CD14-positive monocyte (primary cell): ENCODE measurements at places on chromosomes 5 and 9.
A peak's percentile ranks its signal among the peaks of the same experiment; 100 is the strongest.

GRCh38 chr9:120899490-120900068 lies 22.6 kb upstream of the PHF19 start:
- no peak for DNase-seq

- no peak for DNase-seq
Observed at GRCh38 chr5:179319123-179319522, 26.1 kb downstream of the ADAMTS2 start.

GRCh38 chr5:97906135-97906534 lies 723.1 kb upstream of the RIOK2 start:
- DNase-seq: no peak

DNA sequence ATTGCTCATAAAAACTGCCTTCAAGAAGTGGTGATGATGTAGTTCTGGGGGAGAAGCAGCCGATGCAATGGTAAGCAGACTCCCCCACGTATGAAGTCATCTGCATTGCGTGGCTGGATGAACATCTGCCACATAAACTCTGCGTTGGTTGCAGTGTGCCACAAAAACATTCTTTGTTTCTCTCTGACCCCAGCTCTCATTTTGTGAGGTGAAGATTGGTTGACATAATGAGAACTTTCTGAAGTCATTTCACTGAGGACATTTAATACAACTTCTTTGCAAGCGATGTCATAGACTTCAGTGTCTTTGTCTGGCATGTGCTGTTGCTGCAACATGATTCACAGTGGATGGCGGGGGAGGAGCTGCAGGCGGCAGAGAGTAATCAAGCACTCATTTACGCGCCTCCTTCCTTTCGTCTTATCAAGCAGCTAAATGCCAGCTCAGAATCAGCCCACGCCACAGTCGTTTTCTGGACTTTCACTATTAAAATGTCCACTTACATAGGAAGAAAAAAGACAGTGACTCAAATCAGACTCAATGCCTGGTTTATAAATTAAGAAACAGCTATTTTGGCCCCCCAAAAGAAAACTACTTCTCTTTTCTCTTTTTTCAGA lies 91.5 kb upstream of the NFIL3 start:
- DNase-seq: no peak

DNA sequence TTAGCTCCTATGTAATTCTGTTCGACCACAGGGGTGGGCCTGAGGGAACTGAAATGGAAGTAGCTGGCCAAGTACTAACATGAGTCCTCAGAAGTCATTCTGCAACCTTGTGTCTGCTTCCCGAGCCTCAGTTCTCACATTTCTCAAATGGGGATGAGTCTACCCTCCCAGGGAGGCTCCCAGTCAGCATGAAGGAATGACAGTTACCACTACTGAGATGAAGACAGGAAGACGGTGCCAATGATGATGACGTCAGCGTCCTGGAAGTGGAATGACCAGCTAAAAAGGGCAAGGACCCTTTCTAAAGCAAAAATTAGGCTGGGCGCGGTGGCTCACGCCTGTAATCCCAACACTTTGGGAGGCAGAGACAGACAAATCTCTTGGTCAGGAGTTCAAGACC lies 6.8 kb downstream of the PIP5KL1 start:
- DNase-seq: no peak

GRCh38 chr9:3521966-3522365 lies 3.8 kb downstream of the RFX3 start:
- DNase-seq: no peak

DNA sequence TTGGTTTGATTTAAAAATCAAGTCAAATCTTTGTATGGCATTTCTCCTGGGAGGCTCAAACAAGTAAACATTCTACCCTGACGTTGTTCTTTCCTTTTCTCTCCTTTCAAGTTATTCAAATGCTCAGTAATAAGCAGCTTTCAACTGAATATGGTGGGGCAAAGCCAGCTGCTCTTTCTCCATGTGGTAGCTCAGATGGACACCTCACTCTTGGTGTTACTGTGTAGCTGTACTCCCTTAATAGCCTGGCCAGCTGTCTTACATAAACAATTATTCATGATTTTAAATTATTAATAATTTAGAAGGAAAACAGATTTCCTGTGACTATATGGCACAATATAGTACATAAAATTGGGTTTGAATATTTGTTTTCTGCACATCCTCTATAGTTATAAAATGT lies 165.2 kb downstream of the PDE4D start:
- no peak for DNase-seq

GRCh38 chr5:112125903-112126302 lies 293.2 kb downstream of the EPB41L4A start:
- DNase-seq: no peak

DNA sequence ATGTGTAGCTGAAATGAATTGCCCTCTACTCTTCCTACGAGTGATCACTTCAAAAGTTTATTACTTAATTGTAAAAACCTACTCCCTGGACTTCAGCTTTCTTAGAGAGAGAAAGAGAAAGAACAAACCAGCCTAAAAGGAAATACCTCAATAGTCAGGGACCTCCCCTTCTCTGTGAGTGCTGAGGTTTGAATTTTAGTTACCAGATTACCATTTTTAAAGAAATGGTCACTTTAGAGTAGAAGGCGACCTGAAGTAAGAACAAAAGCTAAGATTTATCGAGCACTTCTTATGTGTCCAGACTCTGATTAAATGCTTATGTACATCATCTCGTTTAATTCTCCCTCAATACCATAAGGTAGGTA lies 11.3 kb downstream of the RAPGEF1 start:
- DNase-seq: no peak

- DNase-seq: no peak
Observed at GRCh38 chr5:79837761-79838551, 148.3 kb downstream of the CMYA5 start.

- DNase-seq: no peak
Observed at GRCh38 chr9:125544988-125545651, 161.9 kb downstream of the MAPKAP1 start.

DNA sequence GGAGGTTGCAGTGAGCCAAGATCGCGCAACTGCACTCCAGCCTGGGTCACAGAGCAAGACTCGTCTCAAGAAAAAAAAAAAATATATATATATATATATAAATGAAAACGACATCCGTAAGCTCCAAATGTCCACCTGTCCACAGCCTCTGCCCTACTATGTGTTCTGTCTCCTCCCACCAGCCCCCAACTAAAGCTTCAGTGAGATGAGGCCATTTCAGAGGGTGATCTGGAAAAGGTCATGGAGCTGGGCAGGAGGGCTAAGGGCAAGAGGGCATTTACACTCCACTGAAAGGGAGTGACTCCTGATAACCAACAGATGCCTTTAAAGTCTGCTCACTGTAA lies 2.4 kb downstream of the SPRY4 start:
- no peak for DNase-seq

DNA sequence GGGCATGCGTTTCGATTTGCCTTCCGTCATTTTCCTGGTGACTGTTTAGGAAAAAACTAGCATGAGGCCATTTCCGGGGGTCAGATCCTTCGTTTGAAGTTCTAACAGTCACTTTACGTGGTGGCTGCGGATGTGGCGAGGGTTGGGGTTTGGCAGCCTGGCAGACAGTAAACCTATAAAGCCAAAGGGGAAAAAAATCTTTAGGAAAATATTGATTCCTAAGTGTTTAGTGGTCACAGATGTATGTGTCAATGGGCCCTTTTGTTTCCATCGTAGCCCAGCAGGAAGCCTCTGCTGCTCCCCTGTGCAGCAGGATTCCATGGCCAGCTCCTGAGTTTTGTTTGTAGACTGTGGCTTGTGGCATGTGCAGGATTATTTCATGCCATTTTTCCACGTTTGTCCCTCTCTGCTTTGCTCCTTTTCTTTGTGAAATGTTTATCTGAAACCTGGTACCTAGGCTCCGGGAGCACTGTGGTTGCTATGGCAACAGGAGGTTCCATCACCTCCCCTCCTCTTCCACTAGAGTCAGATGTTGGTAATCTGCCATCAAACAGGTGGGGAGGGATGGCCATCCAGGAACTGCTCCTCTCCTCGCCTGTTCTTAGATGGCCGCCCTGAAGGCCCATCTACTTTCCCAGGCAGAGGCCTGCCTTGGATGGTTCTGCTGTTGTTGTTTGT lies 202.3 kb downstream of the AOPEP start:
- DNase-seq: no peak

GRCh38 chr9:85431339-85432102 lies 310.2 kb downstream of the AGTPBP1 start:
- DNase-seq: no peak

- no peak for DNase-seq
Observed at GRCh38 chr5:128579093-128579492, 41.0 kb upstream of the FBN2 start.

DNA sequence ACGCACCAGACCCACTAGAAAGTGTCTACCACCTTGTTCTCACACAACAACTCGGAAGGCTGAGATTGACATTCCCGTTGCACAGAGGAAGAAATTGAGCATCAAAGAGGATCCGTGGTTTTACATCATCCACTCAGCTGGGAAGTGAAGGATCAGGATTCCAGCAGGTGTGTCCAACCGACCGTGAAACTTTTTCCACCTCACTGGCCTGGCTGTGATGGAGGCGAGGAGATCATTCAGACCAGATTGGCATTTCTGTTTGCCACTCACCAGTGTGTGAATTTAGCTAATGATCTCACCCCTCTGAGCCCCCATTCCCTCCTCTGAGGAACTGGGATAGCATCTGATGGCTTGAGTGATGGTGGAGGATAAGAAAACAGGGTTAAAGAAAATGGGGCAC lies 46.7 kb upstream of the CPLX2 start:
- no peak for DNase-seq

DNA sequence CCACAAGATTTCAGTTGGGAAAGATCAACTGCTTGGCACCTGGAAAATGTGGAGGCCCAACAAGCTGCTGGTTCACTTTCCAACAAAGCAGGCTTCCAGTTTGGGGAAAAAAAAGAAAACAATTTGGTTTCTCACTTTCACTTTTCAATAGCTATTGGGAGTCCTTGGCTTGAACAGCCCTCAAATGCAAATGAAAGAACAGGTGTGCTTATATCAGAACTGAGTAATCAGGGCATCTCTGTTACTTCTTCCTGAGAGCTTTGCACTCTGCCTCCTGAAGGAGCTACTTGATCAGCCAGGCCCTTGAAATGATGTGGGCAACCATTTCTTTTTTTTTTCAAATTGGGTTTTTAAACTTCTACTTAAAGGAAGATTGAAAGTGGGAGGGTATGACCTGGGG lies 73.5 kb downstream of the MFAP3 start:
- no peak for DNase-seq

- peak; percentile 29 for DNase-seq
Observed at GRCh38 chr5:147576646-147577535, 67.0 kb upstream of the DPYSL3 start.

- no peak for DNase-seq
Observed at GRCh38 chr5:55989860-55990259, 4.9 kb downstream of the IL6ST start.

DNA sequence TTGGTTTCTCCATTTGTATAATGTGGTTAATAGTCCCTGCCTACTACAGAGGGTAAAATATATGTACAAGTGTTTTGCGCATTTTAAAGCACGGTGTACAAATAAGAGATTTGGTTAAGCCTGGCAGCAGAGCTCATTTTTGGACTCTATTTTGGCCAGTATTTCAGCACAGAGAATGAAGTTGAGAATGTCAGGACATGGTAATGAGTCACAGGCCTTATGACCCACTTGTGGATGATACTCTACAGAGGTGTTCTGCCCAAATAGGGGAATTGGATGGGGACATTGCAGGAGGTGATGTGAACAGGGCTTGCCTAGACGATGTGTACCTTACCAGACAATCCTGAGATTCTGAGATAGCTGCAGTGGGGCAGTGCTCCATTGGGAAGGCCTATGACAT lies 50.6 kb downstream of the MELK start:
- DNase-seq: no peak

GRCh38 chr5:129148-129547 lies 37.2 kb downstream of the PLEKHG4B start:
- DNase-seq: no peak

DNA sequence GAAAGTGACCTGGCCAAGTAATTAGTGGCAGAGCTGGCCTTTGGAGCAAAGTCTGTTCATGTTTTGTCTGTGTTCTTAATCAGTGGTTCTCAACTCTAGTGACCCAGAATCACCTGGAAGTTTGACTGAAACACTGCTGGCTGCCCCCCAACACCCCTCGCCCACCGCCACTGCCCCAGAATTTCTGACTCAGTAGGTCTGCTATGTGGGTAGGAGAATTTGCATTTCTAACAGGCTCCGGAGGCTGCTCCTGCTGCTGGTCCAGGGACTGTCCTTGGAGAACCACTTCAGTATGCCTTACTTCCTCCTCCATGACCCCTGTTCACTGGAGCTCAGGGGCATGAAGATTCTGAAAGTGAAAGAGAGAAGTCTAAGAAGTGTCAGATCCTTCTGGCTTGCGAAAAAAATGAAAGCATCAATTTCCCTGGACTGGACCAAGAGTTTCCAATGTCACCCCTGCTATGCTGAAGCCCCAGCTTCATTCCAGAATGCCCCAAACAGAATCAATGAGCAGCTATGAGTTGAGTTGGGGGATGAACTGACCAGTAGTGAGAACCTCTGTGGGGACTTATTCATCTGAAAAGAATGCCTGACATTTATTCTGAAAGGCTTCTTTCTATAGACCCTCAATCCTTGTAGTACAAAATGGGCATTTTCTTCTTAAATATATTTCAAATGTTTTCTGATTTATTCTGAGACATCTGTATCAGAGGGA lies 20.8 kb upstream of the COL15A1 start:
- peak; percentile 18 for DNase-seq

- no peak for DNase-seq
Observed at GRCh38 chr5:7087719-7088297, 308.1 kb upstream of the ADCY2 start.

- no peak for DNase-seq
Observed at GRCh38 chr9:93587651-93588347, 11.4 kb downstream of the PHF2 start.

- DNase-seq: no peak
Observed at GRCh38 chr9:13369431-13369830, 89.9 kb upstream of the MPDZ start.

- no peak for DNase-seq
Observed at GRCh38 chr9:15277400-15278090, 29.5 kb downstream of the TTC39B start.

GRCh38 chr5:82754759-82755158 lies 322.4 kb downstream of the TMEM167A start:
- DNase-seq: no peak

DNA sequence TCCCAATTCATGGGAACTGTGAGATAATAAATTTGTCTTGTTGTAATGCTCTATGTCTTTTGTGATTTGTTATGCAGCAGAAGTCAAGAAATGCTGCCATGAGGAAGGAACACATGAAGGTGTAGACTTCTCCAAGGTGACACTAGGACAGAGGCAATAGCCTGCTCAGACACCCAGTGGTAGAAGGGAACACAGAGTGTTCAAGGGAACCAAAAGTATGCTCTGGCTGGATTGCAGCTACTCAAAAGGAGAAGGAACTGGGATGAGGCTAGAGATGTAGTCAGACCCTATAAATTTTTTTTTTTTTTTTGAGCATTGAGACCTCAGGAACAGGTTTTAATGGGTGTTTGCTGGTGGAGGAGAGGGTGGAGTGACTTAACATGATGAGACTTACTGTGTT lies 232.5 kb downstream of the PARP8 start:
- no peak for DNase-seq

GRCh38 chr9:122075135-122076030 lies 17.7 kb downstream of the TTLL11 start:
- no peak for DNase-seq

GRCh38 chr9:110897943-110898342 lies 140.3 kb downstream of the LPAR1 start:
- no peak for DNase-seq
